ENCODE measurements at places on chromosomes 4 and X.

GRCh38 chr4:183588169-183588675 lies 70.8 kb downstream of the RWDD4 start:
- peak; percentile 12 for DNase-seq

- DNase-seq: no peak
These were observed 663 bp upstream of the USP53 start for GRCh38 chr4:119211867-119212233.

DNA sequence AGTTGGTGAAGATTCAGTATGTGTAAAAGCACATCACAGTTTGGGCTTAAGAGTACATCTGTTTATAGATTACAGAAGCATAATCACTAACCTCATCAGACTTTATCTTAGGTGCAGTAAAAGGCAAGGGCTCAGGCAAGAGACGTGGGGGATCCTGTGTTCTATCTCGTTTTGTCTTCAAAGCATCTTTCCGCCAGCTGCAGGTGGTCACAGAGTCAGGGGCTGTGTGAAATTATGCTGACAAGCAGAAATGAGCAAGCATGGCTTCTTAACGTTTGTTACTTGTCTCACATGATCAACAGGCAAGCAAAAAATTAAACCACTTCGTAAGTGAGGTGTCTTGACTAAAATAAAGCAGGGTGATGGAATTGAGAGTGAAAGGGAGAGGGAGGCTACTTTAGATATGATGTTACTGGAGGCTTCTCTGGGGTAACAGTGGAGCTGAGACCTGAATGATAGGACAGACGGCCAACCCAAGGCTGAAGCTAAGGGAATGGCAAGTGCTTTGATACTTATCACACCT lies 1.4 kb upstream of the TEC start:
- DNase-seq: no peak

DNA sequence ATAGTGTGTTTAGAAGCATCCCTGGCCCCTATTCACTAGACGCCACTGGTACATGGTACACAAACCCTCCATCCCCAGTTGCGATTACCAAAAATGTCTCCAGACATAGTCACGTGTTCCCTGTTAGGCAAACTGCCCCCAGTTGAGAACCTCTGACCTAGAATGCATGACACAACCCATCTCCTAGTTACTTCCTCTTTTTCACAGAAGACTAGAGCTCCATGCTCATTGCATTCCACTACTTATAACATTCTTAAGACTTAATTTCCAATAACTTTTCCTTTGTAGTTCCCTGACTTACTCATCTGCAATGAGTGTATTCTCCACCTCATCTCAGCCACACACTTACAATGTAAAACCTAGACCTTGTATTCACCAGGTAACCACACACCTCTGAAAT lies 68.6 kb downstream of the PRSS12 start:
- peak; percentile 8 for DNase-seq

DNA sequence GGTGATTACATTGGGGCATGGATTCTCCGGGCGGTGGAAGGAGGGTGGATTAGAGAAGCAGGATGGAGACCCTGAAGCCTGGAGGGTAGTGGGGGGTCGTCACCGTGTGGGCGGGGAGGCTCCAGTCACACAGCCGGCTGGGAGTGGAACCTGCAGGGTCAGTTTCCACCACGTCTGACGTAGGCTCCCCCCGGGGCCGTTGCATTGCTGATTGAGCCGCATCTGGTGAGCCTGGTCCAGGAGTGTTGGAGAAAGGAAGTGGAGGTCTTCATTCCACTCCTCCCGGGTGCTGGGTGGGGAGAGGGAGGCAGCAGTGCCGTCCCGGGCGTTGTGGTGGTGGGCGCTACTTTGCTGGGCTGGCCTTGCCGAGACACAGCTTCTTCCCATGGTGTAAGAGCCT lies 28.1 kb downstream of the TBC1D14 start:
- no peak for DNase-seq

DNA sequence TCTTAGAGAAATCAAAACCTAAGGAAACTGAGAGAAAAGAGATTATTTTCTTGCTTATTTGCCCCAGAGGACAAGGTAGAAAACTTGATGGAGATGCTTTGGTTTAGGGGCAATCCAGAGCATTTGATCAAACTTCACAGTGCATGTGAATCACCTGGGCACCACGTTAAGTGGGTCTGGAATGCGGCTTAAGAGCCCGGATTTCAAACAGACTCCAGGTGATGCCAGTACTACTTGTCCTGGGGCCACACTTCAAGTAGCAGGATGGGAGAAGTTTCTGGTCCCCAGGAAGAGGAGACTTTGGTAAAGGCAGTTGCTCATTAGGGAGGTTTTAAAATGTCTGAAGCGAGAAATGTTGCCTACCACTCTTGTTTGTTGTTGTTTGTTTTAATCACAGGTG lies 51.8 kb downstream of the PHOX2B start:
- DNase-seq: no peak

DNA sequence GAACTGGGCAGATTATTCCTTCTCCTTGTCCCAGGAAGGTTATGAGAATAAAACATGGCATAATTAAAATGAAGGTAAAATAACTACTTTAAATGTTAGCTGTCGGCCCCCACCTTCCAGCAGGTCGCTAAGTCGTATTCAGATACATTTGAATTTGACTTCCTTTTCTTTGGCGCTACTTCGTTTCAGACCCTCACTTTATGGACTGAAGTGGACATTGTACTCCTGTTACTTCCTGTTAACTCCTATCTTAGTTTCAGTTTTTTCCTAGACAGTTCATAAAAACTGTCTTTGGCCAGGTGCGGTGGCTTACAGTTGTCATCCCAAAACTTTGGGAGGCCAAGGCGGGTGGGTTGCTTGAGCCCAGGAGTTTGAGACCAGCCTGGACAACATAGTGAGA lies 5.7 kb downstream of the SYAP1 start:
- DNase-seq: no peak

GRCh38 chrX:20681683-20682082 lies 415.0 kb upstream of the RPS6KA3 start:
- no peak for DNase-seq

DNA sequence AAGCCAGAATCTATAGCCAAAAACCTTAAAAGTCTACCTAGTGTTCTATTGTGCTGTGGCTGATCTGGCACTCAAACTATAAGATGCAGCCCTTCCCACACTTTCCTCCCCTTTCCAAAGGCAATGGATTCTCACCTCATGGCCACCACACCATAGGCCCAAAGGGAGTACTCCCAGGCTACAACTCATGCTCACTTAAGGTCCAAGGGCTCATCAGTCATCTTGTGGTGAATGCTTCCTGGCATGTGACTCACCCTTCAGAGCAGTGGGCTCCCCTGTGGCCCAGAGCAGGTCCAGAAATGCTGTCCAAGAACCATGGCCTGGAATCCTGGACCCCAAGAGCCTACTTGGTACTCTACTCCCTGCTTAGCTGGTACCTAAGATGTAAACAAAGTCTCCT lies 181.0 kb downstream of the CHRDL1 start:
- DNase-seq: no peak

All from pons (tissue), 1 donor.